Activated naive CD4-positive, alpha-beta T cell (primary cell): ENCODE measurements at places on chromosomes 2 and 18.

GRCh38 chr2:74567881-74568280, 13.4 kb downstream of the DOK1 start:
- no peak for DNase-seq

GRCh38 chr18:70634576-70635147, 345.8 kb downstream of the SOCS6 start:
- no peak for DNase-seq

GRCh38 chr2:46200861-46201605, 96.2 kb upstream of the EPAS1 start:
- DNase-seq: no peak

- DNase-seq: no peak
These were observed 58.5 kb downstream of the ATIC start for GRCh38 chr2:215370112-215370965.

DNA sequence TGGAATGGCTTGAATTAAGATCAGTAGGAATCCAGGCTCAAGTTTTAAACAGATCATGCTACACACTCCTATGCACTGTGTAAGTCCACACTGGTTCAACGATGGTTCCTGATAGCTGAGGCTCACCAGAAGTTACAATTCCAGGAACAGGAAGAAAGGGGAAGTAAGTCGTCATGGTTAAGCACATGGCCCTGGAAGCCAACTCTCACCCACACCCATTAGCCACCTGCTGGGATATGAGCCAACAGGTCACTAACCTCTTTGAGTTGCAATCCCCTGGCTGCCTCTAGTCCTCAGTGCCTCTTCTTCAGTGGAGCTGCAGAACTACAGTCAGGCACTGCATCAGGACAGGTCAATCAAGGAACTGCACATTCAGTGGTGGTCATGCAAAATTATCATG, 133.5 kb downstream of the TMEM182 start:
- no peak for DNase-seq

GRCh38 chr2:205511221-205511620, 171.1 kb upstream of the NRP2 start:
- DNase-seq: no peak

DNA sequence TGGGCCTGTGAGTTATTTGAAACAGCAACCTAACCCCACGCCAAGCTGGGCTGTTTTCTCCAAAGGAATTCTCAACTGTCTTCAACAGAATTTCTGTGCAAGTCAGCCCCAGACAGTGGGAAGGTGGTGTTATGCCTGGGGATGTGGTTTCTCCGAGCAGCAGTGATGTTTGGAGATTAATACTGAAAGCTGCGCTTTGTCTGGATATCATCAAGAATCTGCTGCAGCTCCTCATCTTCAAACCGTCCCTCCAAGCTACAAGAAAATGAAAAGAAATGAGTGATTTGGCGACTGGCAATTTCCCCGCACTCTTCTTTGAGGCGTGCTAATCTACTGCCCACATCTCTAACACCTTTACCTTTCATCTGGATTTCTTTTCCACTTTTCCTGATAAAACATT, 10.0 kb downstream of the POLR2D start:
- no peak for DNase-seq

DNA sequence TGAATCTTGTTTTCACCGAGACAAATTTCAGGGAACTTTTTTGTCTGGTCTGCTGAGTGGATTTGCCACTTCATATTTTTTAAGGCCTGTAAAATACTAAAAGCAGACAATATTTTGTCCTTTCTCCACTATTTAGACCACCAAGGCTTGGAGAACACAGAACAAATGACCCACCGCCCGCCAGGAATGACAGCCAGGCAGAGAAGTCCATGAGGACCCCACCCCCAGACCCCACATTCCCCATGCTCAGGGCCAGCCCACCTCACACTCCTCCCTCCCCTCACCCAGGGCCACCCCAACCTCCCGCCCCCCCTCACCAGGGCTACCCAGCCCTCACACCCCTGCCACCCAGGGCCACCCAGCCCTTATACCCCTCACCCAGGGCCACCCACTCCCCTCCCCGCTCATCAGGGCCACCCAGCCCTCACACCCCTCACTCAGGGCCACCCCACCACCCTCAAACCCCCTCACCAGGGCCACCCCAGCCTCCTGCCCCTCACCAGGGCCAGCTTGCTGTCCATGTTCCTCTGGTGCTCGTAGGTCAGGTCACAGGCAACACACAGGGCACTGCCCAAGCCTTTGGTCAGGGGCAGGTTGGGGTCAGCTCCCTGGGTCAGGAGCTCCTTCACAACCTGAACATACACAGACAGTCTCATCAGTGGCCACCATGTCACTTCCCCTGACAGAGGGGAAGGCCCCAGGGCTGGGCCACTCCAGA, 50.6 kb downstream of the ANKMY1 start:
- no peak for DNase-seq

DNA sequence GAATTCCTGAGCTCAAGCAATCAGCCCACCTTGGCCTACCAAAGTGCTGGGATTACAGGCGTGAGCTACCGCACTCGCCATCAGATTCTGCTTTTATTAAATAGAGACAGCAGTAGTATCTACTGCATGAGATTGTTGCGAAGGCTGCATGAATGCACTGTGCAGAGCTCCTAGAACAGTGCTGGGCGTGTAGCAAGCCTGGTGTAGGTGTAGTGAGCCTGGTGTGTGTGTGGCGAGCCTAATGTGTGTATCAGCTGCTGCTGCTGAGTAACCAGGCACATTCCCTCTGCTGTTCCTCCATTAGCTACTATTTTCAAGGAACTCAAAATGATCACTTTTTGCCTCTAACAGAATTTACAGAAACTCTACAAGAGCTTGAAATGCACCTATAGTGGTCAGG, 57.6 kb downstream of the PTPRM start:
- no peak for DNase-seq

- DNase-seq: no peak
These were observed 12.6 kb downstream of the NR4A2 start for GRCh38 chr2:156319811-156320485.

DNA sequence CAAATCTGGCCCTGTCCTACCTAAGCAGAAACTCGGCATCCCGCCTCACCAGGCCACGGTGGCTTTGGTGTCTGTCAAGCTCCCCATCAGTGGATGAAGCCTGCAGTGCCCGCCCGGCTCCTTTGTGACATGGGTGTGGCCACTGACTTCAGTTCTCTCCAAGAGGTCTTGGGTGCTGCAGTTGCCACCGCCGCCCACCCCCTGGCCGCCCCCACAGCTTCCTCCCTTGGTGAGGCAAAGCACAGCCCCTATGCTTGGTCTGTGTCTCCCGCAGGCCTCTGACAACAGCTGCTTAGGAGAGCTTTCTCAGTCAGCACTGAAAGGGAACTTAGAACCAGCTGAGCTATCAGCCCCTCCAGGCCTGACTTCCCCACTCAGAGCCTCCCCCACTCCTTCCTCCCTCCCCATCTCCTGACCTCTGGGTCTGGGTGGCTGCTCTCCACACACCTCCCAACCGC, 22.9 kb upstream of the GPR55 start:
- DNase-seq: no peak

DNA sequence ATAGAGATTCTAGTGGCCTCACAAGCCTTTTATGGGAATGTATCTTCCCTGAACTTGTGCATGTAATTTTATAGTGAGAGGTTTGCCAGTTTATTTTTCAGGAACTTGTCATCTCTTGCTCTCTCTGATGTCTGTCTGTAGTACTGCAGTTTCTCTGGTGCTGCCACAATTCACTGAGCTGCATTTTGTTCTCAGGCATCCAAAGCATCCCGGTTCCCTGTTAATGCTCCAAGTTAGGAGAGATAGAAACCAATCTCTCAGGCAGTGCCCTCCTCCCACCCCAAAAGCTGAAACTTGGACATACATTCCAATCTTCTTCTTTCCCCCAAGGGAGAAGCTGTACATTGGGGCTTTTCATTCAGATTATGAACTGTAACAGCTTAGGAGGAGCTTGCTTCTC, 30.1 kb upstream of the GRB14 start:
- no peak for DNase-seq

GRCh38 chr18:77271576-77272481, 22.2 kb downstream of the GALR1 start:
- no peak for DNase-seq

DNA sequence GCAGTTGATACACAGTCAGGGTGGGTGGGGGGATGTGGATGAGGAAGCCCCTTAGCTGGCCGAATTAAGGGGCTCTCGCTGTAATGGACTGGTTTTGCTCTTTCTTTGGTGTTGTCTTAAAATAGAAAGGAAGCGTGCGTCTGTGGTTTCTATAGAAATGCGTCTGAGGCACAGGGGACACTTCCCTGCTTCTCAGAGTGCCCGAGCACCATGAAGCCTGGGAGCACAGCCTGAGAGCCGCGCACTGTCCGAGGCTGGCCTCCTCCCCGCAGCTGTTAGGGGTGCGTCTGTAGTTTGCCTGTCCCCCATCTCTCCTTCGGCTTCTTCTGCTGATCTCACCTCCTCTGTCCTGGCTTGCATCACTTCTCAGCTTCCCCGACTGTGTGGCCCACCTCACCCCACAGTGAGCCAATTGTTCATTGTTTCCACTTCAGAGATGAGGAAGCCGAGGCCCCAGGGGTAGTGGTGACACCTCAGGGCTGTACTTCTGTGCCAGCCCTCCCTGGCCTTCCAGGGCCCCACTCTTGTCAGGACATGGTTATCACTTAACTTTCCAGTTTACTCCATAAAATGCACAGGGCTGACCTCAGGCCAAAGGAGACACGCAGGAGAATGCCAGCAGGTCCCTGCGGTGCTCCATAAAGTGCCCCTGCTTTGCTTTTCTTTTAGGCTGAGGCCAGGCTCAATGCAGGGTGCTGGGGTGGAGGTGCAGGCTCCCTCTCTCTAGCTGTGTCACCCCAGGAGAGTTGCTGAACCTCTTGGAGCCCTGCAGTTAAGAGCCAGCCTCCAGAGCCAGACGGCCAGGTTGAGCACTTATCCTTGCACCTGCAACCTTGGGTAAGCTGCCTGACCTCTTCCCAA, 210.6 kb downstream of the SEPTIN10 start:
- DNase-seq: no peak

DNA sequence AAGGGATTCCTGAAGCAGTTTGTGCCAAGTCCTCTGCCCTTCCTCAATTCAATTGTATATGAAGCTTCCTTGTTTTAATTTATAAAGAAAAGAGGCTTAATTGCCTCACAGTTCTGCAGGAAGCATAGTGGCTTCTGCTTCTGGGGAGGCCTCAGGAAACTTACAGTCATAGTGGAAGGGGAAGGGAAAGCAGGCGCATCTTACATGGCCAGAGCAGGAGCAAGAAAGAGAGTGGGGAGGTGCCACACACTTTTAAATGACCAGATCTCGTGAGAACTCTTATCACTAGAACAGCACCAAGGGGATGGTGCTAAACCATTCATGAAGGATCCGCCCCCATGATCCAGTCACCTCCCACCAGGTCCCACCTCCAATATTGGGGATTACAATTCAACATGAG, 114.2 kb downstream of the SGPP2 start:
- DNase-seq: no peak
